ENCODE measurements at places on chromosomes 3 and 15.
A peak's percentile ranks its signal among the peaks of the same experiment; 100 is the strongest.

DNA sequence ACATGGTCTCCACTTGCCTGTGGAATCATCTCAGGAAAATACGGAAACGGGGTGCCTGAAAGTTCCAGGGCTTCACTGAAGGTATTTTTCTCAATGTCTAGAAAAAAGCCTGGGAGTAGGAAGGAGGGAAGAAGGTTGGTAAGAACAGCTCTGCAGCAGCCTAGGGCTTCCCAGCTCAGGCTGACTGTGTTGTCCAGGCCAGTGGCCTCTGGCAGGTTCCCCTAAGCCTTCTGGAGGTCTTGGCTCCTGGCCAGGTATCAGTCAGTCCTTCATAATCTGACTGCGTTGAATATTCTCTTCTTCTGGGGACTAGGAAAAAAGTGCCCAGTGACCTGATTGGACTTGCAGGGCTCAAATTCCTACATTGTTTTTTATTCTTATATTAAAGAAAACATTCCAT lies 38.6 kb downstream of the SSR3 start:
- no peak for DNase-seq

- no peak for DNase-seq
Observed at GRCh38 chr15:82832601-82833361, 23.4 kb downstream of the WHAMM start.

DNA sequence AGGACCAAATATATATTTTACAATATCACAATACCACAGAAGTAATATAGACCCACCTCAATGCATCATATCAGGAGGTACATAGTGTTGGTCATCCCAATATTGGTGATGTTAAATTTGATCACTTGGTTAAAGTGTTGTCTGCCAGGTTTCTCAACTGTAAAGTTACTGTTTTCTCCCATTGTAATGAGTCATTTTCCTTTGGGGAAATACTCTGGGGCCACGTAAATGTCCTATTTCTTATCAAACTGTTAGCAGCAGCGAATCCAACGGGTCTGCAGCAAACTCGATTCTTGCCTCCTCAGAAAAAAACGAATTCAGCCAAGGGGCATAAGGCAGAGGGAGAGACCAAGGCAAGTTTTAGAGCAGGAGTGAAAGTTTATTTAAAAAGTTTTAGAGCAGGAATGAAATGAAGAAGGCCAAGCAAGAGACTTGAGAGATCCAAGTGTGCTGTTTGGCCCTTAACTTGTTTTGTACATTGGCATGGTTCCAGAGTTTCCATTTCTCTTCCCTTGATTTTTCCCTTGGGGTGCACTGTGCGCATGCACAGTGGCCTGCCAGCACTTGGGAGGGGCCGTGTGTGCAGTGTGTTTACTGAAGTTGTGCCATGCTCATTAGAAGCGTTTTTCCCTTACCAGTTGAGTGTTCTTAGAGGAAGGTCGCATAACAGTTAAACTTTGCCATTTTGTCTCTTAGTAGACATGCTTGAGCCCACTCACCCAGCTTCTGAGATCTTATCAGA lies 512.5 kb downstream of the AGBL1 start:
- DNase-seq = no peak

GRCh38 chr3:32553459-32553858 lies 17.2 kb downstream of the DYNC1LI1 start:
- no peak for DNase-seq

- no peak for DNase-seq
Observed at GRCh38 chr3:66675366-66675765, 174.5 kb upstream of the LRIG1 start.

DNA sequence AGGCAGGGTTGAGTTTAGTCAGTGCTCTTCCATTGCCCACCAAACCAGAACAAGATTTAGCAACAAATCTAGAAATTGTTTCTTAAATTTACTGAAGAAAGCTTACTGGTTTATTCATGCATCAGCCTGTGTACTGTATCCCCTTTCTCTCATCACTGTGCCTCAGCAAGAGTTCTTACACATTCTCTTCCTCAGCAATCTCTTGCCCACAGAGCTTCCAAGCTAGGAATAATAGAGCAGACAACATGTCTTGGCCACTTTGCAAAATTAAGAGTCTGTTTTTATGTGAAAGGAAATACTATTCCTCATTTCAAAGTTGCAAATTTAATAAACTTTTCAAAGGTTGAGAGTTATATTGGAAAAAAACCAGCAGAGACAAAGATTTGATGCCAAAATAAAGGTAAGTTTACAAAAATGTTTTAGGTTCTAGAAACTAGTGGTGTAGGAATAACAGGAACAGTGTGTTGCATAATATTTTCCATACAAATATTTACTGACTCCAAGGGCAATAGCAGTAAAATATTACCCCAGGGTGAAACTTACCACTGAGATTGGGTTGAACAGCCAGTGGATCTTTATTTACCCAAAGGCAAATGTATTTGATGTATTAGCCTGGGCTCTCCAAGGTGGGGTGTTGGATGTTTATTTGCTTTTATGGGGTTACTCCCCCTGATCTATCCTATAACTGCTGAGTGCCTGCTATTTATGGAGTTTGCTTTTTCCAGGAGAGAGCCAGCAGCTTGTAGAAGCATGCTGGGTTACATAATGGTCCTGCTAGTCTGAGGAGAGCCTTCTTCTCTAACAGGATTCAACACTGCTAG lies 276.7 kb downstream of the ADAMTSL3 start:
- no peak for DNase-seq

- DNase-seq = no peak
Observed at GRCh38 chr3:12501360-12502020, 17.2 kb downstream of the TSEN2 start.

DNA sequence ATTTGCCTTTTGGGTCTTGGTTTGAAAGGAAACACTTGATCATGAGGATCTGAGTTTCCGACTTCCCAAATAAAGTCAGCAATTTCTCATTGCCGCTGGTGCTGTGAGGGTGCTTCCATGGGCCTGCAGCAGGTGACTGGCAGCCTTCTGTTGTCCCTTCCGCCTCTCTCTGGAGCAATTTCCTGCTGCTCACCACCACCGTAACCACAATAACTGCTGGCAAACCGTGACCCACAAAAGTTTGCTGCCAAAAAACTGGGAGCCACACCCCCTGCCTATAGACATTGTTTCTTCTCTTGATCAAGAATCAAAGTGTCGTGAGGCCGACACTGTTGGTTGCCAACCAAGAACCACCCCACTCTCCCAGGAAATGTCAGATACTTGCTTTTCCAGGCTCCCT lies 164.0 kb downstream of the NR2F2 start:
- no peak for DNase-seq

GRCh38 chr3:65930648-65931047 lies 108.1 kb downstream of the MAGI1 start:
- no peak for DNase-seq

DNA sequence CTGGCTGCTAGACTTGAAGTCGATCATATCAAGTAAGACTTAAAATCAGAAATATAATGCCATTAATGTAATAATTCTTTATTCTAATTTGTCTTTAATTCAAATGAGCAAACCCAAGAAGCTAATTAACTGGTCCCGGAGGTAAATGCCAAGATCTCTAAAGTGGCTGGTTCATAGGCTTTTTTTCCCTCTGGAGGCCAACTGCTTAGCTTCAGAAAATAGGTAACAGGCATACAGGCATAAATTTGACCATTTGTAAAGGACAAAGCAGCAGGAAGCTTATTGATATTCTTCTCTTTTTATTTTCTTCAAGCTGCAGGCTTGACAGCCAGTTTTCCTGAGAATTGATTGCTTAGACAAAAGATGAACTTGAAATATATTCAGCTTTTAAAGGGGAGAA lies 158.6 kb upstream of the RAP2B start:
- no peak for DNase-seq

GRCh38 chr15:75446151-75446550 lies 5.3 kb downstream of the SIN3A start:
- peak; percentile 1 for DNase-seq

DNA sequence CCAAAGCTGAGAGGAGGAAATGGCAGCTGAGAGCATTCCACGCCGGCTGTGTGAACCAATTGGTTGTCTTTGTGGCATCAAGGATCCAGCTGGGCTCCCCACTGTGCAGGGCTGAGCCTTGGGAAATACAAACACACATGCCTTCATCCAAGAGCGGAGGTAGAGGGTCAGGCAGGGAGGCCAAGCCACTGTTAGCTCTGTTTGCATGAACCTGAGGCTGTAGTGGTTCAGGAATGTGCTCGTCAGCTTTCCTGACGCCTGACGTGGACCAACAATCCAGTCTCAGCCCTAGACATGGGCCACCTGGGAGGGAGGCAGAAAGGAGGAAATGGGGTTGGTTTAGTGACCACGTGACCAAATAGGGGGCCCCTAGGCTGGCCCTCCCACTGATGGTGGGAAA lies 276.9 kb downstream of the TLE3 start:
- DNase-seq = no peak

DNA sequence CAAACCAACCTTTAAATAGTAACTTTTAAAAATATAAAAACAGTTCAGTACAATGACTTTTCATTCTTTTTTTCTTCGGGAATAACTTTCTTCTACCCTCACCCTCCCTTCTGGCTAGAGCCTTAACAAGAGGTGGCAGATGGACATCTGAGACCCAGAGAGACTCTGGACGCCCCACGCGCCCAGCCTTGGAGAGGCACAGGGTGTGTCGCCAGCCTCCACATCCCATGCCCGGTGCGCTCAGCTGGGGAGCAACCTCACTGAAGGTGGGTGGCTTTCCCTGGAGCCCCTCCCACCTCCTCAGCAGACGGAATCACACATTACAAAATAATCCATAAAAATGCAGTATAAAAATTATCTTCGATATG lies 49.5 kb downstream of the TLE3 start:
- DNase-seq = no peak

DNA sequence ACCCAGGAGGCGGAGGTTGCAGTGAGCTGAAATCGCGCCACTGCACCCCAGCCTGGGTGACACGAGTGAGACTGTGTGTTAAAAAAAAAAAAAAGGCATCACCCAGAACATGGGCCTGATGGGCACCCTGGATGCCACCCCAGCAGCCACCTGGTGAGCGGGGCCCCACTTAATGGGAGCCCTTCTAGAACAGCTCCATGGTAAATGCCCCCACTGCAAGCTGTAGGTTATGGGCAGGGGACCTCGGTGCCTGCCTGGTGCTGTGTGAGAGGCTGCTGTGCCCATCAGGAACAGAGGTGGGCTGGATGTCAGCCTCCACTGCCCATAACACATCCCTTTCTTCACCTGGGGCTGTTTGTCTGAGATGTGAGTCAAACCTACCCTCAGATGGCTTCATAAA lies 156.2 kb upstream of the MEF2A start:
- no peak for DNase-seq

- DNase-seq = no peak
Observed at GRCh38 chr3:192915304-192915703, 2.4 kb downstream of the MB21D2 start.

DNA sequence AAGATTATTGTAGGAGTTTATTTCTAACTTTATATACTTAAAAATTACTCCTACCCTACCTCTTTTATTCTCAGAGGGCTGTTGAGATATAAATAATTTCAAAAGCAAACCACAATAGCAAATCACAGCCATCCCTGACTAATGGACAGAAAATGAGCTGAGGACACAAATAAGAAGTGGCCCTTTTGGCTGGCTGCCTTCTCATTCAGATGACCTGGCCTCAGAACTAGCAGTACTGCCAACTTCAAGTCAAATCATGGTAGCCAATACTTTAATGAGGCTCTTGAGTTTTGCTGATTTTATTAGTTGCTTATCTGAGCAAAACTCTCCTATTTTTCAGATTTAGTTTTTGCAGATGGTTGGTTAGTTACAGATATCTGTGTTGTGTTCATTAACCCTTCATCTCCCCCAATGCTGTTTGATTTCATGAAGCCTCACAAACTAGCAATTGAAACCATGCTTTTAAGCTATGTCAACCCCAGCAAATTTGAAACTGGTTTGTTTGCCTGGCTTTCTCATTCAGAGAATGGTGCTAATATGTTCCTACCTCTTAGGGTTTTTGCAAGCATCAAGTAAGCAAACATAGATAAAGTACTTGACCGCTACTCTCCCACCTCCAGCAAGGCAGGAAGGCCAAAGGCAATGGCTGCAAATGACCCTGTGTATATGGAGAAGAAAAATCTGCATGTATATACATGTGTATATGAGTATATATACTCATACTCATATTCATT lies 73.4 kb upstream of the HACD2 start:
- no peak for DNase-seq

GRCh38 chr3:25849641-25850385 lies 59.9 kb downstream of the OXSM start:
- DNase-seq = no peak

DNA sequence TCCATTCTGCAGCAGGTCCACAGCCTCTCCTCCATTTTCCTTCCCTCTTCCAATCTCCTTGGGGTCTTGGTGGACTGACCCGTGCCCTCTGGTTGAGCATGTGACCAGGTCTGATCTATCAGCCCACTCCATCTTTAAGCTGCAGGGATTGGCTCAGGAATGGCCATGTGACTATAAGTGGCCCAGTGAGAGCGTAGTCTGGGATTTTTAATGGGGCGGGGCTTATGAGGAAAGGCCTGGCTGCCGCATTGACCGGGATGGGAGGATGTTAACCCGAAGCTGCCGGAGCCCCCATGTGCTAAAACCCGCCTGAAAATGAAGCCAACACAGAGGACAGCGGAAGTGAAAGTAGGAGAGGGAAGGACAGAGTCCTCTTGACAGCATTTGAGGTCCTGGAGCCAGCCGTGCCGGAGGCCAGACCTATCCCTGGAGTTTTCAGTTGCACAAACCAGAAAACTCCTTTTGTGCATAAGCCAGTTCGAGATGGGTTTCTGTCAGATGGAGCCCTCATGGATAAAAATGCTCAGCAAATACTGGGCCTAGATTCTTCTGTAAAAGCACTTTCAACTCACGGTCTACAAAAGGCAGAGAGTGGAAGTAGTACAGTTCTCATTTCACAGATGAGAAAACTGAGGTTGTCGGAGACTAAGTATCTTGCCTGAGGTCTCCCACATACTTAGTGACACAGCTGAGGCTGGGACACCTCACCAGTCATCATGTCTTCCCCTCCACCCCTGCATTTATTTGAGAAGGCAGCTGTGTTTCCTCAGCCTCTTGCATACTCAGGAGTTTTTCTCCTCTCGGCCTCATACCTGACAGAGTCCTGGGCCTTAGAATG lies 61.9 kb downstream of the ATP2B2 start:
- DNase-seq = no peak

DNA sequence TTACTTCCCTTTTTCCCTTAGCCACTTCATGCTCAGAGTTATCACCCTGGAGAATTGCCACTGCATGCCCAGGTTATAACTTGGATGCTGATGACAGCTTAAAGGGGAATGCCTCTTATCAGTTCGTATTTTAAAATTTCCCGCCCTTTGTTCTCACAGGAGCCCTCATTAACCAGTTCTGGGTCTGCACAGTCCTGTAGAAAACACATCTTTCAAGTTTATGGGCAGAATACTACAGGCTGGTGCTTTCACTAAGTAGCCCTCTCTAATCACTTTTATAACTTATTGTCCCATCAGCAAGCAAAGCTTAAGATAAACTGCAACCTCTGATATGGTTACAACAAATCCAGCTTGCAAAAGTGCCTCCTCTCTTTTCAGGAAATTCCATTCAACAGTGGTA lies 587.3 kb upstream of the UBE2E2 start:
- DNase-seq = no peak

DNA sequence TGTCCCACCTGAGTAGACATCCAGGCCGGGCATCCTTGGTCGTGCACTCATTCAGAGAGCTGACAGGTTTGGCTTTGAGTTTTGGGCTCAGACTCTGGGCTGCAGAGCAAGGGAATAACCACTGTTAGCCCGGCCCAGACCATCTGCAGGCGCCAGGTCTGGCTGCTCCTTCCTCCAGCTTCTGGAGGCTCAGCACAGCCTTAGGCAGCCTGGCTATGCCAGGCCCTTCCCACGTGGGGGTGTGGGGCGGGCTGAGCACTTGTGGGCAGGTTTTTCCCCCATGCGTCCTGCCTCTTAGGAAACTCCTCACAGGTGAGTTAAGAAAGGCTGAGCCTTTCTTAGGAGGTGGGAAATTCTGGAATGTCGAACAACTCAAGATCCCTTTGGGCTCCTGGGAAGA lies 11.2 kb downstream of the PLA2G4B start:
- DNase-seq = no peak
